Stimulated activated CD4-positive, alpha-beta T cell treated with anti-CD3 and anti-CD28 coated beads, Interleukin-15, amount 100 ng/mL, for 1 hour (primary cell): ENCODE measurements at places on chromosomes 5 and 9.
A peak's percentile ranks its signal among the peaks of the same experiment; 100 is the strongest.

DNA sequence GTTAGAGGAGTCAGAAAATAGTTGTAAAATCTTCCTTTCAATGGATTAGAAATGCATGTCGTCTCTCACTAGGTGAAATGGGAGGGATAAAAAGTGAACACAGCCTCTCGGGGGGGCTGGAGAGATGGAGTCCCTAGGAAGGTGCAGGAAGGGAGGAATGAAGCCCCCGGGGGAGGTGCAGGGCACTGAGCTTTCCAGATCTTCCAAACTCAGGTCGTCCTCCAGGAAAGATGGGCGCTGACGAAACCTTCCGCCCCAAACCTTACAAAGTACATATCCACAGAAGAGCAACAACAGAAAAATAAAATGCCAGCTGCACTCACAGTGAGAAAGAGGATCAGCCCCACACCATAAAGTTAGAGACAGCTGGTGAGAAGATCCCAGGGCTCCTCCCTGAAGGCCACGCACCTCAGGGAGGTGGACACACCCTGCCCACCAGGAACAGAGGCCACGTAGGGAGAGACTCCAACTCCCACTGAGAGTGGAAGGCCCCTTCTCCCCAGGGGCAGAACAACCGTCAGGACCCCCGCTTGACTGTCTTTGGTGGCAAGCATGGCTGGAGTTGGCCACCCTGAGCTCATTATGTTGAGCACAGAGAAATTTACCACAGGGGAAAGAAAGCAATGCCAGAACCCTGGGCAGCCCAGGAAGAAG is 174.3 kb downstream of the AUH start:
- DNase-seq: no peak

DNA sequence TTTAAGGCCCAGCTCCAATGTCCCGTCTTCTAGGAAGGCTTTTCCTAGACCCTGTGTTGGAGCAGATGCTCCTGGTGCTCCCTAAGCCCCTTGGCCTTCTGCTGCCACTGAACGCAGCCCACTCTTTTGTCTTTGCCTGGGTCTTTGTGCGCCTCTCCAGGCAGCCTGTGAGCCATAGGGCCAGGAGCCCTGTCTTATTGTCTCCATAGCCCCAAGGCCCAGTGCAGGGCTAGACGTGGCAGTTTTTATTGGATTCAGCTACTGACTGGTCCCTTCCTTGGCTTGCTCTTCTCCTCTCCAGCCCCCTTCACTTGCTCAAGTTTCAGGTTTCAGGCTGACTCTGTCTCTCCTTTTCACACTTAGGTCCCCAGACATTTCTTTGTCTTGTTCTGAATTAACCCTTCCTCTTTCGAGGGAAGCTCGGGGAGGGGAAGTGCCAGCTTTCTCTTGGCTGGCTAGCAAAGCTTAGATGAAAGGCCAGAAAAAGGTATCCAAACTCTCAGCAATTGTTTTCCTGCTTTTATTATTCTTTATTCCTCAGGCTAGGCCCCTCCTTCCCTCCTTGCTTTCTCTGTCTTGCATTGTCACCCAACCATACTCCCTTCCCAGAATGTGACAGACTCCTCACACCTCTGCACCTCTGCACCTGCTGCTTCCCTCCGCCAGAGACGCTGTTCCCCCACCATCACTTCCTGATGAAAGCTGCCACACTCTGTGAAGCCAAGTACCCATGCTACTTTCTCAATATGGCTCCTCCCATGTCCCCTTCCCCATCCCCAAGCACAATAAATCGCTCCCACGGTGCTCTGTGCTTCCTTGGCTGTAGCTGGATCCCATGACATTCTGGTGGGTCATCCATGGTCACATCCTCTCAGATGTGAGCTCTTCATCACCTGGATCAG is 101.6 kb upstream of the CPEB4 start:
- no peak for DNase-seq

GRCh38 chr5:62473209-62473608 is 60.6 kb downstream of the IPO11 start:
- DNase-seq: no peak

DNA sequence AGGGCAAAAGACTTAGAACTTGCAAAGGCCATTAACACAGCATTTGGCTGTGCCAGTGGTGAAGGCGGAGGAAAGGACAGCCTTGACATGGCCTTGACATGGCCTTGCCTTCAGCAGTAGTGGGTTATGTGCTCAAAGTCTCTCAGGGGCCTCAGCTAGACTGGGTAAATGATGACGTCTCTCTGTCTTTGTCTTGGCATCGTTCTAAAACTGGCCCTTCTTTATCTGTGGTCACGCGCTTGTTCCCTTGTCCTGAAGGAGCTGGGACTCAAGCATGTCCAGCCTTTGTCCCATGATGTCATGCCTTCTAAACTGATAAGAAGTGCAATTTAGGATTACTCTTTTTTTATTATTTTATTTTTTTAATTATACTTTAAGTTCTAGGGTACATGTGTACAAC is 88.7 kb upstream of the ATP10B start:
- no peak for DNase-seq

- no peak for DNase-seq
Measured at GRCh38 chr5:168290902-168291341, 523 bp upstream of the WWC1 start.

DNA sequence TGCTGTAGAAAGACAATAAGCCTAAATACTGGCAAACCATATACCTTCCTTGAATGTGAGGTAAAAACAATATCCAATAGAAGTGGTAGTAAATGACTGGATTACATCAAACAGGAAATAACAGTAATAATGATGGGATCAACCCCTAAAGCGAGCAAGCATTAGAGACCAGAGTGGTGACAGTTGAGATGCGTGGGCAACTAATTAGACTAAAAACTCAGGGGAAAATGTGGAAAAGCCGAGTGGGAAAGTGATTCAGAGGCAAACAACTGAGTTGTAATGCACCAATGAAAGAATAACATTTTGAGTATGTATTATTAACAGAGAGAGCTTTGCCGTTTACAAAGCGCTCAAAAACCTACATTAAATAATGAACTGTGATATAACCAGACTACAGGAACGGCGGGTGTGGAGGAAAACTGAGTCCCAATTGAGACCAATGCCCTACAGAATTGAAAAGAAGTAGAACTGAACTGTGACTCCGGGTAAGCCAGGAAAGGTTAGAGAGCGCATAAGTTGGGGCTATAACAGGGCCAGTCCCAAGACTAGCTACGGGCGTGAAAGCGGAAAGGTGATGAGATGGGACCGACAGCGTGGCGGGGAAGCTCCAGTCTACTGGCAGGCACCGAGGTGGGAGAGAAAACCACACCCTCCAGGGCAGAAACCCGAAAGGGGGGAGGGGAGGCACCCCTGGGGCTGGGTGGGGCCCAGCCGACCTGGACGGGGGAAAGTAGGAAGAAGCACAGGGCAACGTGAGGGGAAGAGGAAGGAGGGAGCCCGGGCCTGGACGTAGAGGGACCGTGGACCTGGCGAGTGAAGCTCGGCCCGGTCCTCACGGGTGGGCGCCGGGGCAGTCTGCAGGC is 592 bp downstream of the UBAP2 start:
- DNase-seq: peak; percentile 32

GRCh38 chr5:110832683-110833082 is 93.9 kb downstream of the SLC25A46 start:
- DNase-seq: no peak

DNA sequence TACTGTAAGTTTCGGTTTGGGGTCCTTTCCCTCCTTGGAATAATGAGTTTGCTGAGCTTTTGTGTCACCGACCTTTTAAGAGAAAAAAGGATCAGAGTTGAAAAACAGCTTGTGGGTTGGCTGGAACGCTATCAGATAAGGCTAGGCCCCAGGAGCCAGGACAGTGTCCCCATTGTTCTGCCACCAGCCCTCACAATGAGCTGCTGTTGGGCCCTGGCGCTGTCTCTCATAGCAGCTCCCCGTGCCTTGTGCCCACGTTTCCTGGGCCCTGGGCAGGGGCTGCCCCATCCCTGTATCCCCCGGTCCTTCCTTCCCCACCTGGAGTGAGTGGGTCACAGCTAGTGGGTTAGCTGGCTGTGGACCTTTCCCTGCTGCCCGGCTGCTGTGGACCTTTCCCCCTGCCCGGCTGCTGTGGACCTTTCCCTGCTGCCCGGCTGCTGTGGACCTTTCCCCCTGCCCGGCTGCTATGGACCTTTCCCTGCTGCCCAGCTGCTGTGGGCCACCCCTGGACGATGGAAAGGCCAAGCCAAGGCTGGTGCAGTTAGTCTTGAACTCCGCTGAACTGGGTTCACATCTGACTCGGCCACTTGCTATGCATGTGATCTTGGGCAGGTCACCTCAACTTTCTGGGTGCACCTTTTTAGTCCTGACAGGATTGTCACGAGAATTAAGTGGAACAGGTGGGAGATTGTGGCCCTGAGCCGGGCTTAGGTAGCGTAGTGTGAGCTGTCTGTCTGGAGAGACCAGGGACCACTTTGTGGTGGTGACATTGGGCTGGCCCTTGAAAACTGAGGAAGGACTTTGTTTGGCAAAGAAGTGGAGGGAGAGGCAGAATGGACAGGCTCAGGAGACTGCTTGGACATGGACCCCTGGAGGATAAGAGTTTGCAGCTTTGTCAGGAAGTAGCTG is 99.5 kb downstream of the DAB2IP start:
- no peak for DNase-seq
